Cortex of kidney (tissue), 1 donor: ENCODE measurements at places on chromosomes 7 and 10.

DNA sequence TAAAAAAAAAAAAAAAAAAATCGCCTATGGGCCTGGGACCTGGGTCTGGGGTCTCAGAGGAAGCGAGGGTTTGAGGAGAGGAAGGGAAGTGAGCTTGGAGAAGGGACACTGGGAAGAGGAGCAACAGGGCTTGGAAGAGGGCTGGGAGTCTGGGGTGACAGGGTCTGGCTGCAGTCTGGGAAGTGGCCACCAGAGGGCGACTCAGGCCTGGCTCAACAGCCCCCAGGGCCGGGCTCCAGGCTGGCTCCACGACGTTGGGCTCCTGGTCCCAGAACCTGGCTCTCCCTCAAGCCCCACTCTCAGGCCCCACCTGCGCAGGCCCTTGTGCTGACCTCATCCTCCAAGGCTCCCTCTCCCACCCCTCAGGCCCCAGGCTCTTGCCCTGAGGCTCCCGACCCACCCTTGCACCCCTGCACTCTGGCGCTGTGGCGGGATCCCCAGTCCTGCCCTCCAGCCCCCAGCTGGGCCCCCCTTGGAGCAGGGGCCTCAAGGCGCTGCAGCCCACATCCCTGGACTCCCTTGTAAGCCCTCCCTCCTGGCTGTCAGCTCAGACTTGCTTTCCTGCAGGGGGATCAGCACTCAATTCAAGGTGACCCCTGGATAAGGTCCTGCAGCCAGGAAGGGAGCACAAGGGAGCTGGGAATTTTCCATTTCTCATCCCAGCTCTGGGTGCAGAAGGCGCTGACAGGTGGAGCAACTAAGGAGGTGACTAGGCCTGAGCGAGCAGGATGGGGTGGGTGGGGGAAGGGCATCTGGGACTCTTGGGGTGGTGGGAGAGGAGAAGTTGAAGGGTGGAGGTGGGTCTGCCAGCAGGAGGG lies 5.4 kb upstream of the SPACDR start:
- DNase-seq = no peak

DNA sequence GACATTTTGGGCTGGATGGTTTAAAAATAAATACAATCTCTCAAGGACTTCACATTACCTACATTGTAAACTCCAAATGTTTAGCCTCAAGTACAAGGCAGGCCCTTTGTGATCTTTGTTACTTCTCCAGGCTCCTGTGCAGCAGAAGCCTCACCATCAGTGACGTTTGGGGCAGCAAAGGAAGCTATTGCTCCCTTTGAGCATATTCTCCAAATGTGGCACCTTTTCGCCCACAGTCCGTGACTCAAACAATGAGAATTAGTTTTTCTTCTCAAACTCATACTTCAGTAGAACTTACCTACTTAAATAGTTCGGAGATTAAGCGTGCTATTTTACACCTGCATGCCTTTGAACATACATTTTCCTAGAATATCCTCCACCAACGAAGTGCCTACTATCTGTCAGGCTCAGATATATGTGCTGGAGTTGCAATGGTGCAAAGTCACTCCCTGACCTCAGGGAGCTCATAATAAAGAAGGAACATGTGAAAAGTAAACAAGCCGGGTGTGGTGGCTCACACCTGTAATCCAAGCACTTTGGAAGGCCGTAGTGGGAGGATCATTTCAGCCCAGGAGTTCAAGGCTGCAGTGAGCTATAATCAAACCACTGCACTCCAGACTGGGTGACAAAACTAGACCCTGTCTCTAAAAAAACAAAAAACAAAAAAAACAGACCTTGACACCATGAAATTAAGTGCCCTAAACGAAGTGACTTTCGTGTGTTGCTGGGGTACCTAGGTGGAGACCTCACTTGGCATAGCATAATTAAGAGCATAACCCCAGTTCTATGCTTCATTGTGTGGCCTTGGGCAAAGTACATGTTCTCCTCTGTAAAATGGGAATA lies 1.2 kb upstream of the ABCF2 start:
- DNase-seq = no peak

GRCh38 chr10:12579954-12580858 lies 230.9 kb downstream of the CAMK1D start:
- DNase-seq = no peak

GRCh38 chr10:75530299-75530698 lies 98.9 kb downstream of the LRMDA start:
- DNase-seq = no peak

DNA sequence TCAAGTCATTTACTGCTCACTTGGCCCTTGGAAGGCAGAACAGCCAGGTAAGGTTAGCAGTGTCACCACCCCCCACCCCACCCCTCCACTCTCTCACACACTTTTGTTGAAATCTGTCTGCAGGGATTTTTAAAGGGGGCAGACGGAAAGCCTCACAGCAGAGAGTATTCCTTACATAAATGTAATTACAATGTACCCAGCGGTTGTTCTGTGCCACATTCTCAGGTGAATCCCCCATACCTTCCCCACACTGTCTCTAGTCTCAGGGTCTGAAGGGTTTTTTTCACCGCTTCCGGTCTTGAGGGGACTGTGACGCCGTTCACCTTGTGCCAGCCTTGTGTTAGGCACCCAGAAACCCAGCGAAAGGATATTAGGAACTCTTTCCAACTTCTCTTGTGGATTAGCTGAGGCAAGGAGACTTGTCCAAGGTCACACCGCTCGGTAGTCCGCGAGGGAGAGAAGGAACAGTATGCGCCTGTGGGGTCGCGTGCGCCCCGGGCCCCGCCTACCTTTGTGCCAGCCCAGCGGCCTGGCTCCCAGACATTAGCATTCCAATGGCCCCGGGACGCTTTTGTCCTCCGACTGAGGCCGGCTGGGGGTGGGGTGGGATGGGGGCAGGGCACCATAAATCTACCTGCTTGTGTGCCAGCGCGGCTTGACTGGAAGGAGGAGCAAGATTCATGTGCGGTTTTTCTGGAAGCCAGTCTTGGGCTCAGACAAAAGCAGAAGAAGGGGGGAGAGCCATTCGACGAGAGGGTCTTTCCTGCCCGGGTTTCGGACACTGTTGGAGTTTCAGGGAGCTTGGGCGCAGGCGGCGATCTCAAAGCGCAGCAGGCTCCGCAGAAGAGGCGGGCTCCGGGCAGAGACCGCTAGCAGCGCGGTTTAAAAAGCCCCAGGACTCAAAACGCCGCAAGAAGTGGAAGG lies 4.5 kb downstream of the NEUROG3 start:
- no peak for DNase-seq

DNA sequence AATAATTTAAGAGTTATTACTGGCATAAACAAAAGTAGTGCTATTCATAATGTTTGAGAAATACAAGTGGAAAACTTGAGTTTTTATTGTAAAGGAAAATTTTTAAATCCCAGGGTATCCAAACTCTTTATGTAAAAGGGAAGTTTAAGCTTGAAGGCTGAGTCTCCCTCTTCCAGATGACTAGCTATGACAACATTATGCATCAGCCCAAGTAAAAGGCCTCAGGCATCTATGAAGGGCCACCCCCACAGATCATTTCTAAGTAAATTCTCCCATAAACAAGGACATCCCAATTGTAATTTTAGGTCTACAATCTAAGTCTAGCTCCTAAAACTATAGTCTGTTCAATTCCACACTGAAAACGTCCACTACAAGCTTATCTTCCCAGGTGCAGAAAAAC lies 166.2 kb upstream of the STEAP1 start:
- DNase-seq = no peak

- DNase-seq = no peak
These were observed 20.1 kb upstream of the DDIT4 start for GRCh38 chr10:72253578-72253977.

- DNase-seq = no peak
These were observed 22.3 kb upstream of the IFRD1 start for GRCh38 chr7:112427984-112428383.

- no peak for DNase-seq
These were observed 47.8 kb upstream of the JAZF1 start for GRCh38 chr7:28228396-28228795.

- no peak for DNase-seq
These were observed 26.1 kb downstream of the WDFY4 start for GRCh38 chr10:48710647-48711275.

- DNase-seq = no peak
These were observed 345.5 kb downstream of the REEP3 start for GRCh38 chr10:63866747-63867140.

- DNase-seq = no peak
These were observed 3.9 kb downstream of the ADD3 start for GRCh38 chr10:110011681-110012080.

GRCh38 chr10:35558276-35558675 lies 46.9 kb upstream of the GJD4 start:
- no peak for DNase-seq

DNA sequence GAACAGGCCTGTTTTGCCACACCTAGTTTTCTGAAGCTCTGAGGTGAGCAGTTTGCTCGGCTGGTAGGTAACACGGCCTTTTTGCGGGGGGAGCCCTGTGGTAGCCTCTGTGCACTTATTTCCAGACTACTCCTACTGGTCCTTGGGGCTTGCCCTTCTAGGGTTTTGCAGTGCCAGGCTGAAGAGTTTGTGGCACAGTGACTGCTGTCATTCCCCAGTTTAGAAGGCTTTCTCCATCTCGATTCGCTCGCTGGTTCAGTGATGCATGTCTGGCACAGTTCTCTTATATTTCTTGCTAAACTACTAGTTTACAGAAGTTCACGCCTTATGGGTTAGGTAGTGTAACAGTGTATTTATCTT lies 711 bp downstream of the KIF20B start:
- no peak for DNase-seq

- DNase-seq = no peak
These were observed 531.3 kb upstream of the FZD8 start for GRCh38 chr10:36173364-36173763.

DNA sequence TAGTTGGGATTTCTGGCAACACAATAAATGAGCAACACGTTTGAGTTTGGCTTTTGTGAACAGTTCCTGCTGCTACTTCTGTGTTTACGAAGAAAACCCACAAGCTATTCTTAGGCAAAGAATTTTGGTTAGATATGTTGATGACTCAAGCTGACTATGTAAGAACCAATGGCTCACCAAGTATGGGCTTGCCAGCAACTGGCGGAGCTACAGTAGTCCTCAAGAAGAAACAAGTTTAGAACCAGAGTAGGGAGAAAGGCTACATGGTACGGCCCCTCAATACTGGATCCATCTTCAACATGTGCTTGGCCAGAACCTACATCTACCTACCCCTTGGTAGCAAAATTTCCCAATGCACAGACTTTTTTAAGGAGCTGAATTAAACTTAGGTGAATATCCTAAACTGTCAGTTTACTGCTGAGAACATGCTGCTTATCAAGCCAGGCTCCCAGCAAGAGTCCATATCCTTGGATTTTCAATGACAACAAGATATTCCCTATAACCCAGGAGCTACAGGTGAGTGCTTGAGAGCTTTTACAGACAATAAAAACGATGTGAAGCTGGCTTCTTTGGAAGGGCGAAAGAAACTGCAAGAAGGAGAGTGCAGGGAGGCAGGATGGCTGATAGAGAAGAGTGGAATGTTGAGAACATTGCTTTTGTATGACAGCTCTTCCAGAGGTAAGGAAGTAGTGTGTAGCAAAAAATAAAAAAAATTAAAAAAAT lies 74.3 kb upstream of the ASAH2 start:
- DNase-seq = no peak

- no peak for DNase-seq
These were observed 244.2 kb downstream of the EXOC4 start for GRCh38 chr7:133497061-133497460.

DNA sequence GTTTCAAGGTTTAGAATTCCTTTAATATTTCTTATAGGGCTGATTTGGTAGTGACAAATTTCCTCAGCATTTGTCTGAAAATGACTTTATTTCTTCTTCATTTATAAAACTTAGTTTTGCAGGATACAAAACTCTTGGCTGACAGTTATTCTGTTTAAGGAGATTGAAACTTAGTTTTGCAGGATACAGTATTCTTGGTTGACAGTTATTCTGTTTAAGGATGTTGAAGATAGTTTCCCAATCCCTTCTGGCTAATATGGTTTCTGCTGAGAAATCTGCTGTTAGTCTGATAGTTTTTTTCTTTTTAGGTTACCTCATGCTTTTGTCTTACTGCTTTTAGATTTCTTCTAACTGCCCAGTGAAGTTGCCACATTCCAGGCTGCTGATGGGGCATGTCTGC lies 186.8 kb downstream of the ITGB1 start:
- no peak for DNase-seq

- DNase-seq = no peak
These were observed 26.5 kb upstream of the RBM20 start for GRCh38 chr10:110617425-110618229.

- no peak for DNase-seq
These were observed 71.1 kb downstream of the GBF1 start for GRCh38 chr10:102316421-102316820.

- no peak for DNase-seq
These were observed 62.4 kb downstream of the COA1 start for GRCh38 chr7:43666938-43667337.

- DNase-seq = no peak
These were observed 75.2 kb downstream of the PRLHR start for GRCh38 chr10:118520116-118520742.

DNA sequence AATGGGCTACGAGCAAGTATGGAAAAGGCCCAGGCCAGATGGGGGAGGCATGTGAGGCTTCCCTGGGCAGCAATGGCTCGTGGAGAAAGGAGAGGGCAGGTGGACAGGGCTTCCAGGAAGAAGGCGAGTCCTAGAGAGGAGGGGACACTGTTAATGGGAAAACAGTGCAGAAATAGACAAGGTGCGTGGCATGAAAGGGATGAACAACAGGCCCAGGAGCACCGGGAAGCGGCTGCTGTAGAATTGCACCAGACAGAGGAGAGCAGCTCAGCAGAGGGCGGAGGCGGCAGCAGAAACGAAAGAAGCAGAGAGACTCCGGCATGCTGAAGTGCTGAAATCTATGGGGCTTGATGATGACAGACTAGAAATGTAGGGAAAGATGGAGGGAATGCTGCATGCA lies 102.1 kb downstream of the PIP4K2A start:
- DNase-seq = no peak

DNA sequence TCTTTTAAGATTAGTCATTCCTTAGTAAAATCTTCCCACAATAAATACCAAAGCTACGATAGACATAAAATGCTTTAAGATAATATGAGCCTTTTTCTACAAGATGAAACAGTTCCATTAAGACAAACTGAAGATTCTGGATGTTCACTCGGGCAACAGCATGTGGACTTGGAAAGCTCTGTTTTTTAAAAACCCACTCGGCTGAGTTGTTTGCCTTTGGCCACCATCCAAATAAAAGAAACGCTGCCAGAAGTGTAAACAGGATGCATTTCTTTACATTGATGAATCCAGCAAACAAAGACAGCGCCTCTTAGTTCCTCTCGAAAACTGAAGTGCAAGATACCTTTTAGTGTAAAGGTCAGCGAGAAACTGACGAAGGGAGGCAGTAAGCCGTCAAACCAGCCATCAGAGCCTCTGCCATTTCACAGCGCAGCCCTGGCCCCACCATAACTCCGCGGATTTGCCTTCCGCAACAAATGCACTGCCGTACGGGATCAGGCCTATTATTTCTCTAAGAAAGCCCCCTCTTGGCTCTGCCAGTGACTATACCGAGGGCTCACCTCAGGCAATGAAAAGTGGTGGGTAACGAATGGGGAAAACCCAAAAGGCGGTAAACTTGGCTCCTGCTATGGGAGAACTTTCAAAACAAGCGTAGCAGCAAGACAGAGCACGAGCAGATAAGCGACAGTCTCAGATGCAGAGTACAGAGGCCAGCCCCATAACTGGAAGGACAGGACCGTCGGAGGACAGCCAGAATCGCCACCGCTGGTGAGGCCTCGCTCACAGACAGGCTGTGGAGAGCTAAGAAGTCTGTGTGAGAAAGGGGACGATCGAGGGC lies 41.4 kb downstream of the GNA12 start:
- DNase-seq = no peak
